Esophagus squamous epithelium (tissue), 5 donors: ENCODE measurements at places on chromosomes 16 and 17.
A peak's percentile ranks its signal among the peaks of the same experiment; 100 is the strongest.

- no peak for DNase-seq
- no peaks in the 10 kb centered on the region for H3K4me1 ChIP-seq
- peaks cover 33% of the 10 kb centered on the region for H3K36me3 ChIP-seq
- H3K4me3 ChIP-seq: no peak overlapping the region
- H3K27ac ChIP-seq: no peak overlapping the region
These were observed 30.2 kb downstream of the CMTM3 start for GRCh38 chr16:66634527-66635196.

- H3K4me1 ChIP-seq: peaks cover 26% of the 10 kb centered on the region
- H3K36me3 ChIP-seq: no peaks in the 10 kb centered on the region
- H3K4me3 ChIP-seq: peak overlapping the region; percentile 58
These were observed 734 bp downstream of the CEP131 start for GRCh38 chr17:81221842-81222619.

DNA sequence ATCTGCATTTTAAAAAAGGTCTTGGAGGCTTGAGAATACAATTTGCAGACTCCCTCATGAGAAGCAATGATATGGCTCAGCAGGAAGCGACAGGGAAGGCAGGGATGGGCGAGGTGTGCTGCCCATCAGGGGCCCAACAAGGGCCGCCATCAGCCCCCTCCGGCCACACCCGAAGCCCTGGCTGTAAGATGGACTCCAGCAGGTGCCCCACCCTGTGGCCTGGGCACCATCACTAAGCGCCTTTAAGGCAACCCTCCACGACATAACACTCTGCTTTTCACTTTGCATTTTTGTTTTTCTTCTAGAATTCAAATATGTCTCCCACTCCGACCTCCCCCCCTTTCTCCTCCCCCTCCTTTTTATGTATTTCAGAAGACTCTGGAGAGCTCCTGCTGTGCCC, 52.2 kb upstream of the RCVRN start:
- no peaks in the 10 kb centered on the region for H3K36me3 ChIP-seq
- no peak overlapping the region for H3K4me3 ChIP-seq
- H3K27me3 ChIP-seq: peaks cover 37% of the 10 kb centered on the region
- no peak for DNase-seq
- peaks cover 4% of the 10 kb centered on the region for H3K4me1 ChIP-seq
- no peak overlapping the region for H3K27ac ChIP-seq

DNA sequence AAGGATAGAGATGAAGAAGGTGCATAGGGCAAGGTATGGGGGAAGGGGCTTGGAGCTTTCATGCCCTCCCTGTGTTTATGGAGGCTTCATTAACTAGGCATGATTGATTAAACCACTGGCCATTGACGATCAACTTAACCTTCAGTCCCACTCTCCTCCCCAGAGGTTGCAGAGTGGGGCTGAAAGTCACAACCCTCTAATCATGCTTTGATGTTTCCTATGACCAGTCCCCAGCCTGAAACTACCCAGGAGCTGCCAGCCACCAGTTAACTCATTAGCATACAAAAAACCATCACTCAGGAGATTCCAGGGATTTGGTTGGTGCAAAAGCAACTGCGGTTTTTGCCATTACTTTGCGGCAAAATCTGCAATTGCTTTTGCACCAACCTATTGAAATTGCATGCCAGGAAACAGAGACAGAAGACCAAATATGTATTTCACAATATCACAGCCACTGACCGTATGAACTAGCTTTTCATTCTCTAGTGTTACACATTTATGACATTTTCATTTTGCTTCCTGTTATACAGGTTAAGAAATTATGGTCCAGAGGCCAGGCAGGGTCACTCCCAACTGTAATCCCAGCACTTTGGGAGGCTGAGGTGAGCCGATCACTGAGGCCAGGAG, 5.4 kb downstream of the GFOD2 start:
- peak overlapping the region; percentile 42 for H3K27ac ChIP-seq
- DNase-seq: no peak
- H3K4me1 ChIP-seq: peaks cover 10% of the 10 kb centered on the region

DNA sequence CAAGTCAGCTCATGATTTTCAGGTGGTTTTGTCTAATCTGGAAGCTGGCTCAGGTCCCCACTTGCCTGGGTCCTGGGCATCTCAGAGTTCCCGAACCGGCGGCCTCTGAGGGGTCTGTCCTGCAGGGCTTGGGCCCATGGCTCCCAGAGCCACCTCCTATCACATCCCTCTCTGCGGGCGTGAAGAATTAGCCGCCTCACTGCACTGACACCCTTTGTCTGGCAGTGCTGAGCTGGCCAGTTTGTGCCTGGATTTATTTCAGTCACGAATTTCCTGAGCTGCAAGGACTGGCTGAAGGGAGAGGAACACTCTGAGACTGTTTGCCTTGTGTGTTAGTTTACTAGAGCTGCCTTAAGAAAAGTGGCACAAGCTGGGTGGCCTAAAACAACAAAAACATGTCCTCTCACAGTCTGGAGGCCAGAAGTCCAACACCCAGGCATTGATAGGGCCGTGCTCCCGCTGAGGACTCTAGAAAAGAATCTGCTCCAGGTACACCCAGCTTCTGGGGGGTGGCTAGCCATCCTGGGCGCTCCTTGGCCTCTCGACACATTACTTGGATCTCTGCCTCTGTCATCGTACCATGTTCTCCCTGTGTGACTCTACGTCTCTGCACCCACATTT, 217.5 kb upstream of the DYNLRB2 start:
- no peak overlapping the region for H3K4me3 ChIP-seq
- no peak overlapping the region for H3K27ac ChIP-seq
- H3K4me1 ChIP-seq: no peaks in the 10 kb centered on the region
- no peaks in the 10 kb centered on the region for H3K36me3 ChIP-seq
- DNase-seq: no peak

- peak overlapping the region; percentile 92 for H3K4me3 ChIP-seq
- no peaks in the 10 kb centered on the region for H3K27me3 ChIP-seq
These were observed 491 bp downstream of the POLR2C start for GRCh38 chr16:57462978-57463362.

DNA sequence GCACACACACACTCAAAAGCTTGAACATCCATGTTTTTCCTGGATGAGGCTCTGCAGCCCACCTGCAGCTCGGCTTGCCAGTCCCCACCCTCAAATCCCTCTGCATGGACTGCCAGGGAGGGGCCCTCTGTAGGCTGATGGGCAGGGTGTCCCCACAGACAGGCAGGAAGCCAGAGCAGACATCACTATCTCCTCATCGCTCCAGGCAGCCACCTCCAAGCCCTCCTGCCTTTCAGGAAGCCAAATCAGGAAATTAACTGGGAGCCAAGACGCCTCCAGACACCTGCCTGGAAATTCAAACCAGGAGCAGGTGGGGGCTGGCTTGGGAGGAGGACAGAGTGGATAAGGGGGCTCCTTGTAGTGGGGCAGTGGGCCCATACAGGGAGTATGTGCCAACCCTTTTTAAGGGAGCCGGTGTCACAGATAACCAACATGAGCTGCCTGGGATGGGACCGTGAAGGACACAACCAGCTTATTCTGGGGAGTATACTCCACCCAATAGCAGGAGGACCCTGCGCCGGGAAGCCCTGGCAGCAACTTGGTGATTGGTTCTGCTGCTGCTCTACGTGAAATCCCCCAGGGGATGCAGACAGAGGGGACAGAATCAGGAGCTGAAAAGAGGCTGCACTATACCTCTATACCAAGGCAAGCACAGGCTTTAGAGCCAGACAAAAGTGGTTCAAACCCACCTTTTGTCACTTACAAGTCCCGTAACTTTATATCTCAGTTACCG, 139.1 kb downstream of the CCT6B start:
- no peaks in the 10 kb centered on the region for H3K27me3 ChIP-seq
- no peak overlapping the region for H3K4me3 ChIP-seq
- H3K27ac ChIP-seq: no peak overlapping the region
- no peaks in the 10 kb centered on the region for H3K4me1 ChIP-seq
- H3K36me3 ChIP-seq: no peaks in the 10 kb centered on the region

- H3K4me1 ChIP-seq: no peaks in the 10 kb centered on the region
- H3K36me3 ChIP-seq: no peaks in the 10 kb centered on the region
- no peak overlapping the region for H3K4me3 ChIP-seq
- H3K27ac ChIP-seq: no peak overlapping the region
These were observed 201.2 kb downstream of the UTP18 start for GRCh38 chr17:51461578-51462004.

GRCh38 chr16:14510939-14511799, 118.9 kb downstream of the PARN start:
- no peak for DNase-seq
- H3K4me3 ChIP-seq: no peak overlapping the region
- no peaks in the 10 kb centered on the region for H3K36me3 ChIP-seq
- no peaks in the 10 kb centered on the region for H3K4me1 ChIP-seq
- peak overlapping the region; percentile 36 for H3K27ac ChIP-seq

- H3K4me1 ChIP-seq: peaks cover 6% of the 10 kb centered on the region
- DNase-seq: no peak
- H3K27ac ChIP-seq: peak overlapping the region; percentile 48
- no peak overlapping the region for H3K4me3 ChIP-seq
These were observed 24.7 kb downstream of the AXIN2 start for GRCh38 chr17:65536573-65537342.

DNA sequence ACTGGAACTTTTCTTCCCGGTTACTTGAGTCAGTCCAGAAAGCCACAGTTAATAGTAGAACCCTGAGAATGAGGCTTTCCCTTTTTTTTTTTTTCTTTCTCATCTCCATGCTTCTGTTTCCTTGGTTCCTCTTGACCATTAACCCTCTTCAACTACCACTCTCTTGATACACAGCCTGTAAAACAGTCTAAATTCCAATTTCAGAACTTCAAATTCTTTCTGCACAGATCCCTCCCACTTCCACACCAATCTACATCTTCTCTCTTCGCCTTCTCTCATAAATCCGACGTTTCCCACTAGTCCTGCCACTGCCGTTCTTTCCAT, 588 bp downstream of the METTL16 start:
- DNase-seq: no peak
- H3K4me1 ChIP-seq: peaks cover 22% of the 10 kb centered on the region
- H3K27ac ChIP-seq: peak overlapping the region; percentile 92
- H3K36me3 ChIP-seq: no peaks in the 10 kb centered on the region
- peak overlapping the region; percentile 72 for H3K4me3 ChIP-seq

GRCh38 chr17:48530887-48531272, at the start of gene HOXB1:
Gene HOXB1 (minus strand): TSS chr17:48531011. CDS start chr17:48530904, 107 bp downstream.
- H3K4me3 ChIP-seq: peak within 1 kb of the TSS; percentile 17
- H3K36me3 ChIP-seq: no peaks in the 10 kb centered on the region
- H3K27me3 ChIP-seq: no peaks in the 10 kb centered on the region
- no peak for DNase-seq
- peak within 1 kb of the TSS; percentile 83 for H3K27ac ChIP-seq

DNA sequence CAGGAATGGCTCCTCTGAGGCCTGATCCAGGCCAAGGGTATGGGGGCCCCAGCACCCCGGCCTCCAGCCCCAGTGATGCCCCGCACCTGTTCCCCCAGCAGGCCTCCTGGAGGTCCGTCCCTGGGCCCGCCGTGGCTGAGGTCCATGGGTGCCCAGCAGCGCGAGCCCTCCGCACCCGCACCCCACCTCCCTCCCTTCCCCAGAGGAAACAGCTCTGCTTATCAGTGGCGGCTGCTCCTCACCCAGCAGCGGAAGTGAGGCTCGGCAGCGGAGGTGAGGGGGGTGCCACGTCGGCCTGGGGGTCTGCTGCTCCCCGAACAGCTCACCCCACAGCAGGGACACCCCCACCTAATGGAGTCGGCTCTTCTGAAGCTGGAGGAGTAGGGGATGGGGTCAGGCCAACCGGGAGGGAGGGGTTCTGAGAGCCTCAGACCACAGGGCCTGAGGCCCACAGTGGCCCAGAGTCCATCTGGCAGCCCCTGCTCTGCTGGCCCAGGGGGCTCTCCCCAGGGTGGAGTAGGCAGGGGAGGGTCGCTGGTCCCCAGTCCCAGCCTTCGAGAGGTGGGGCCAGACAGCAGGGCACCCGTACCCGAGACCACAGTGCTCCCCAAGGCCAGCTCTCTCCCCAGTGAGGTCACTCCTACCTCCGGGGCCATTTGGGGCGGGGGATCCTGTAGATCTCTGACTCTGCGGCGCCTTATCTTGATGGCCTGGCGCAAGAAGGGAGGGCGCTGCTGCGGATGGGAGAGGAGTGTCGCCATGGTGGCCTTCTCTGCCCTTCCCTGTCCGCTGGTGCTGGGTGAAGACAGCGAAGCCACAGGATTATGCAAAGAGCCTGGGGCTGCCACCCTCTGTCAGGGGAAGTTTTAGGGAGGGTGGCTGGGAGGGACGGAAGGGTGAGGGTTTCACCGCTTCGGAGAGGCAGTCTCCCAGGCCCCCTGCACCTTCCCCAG, at the start of gene UNC13D:
Gene UNC13D, minus strand, starts transcription at position 828 of the 953 bp plus-strand sequence. Its CDS starts 67 bp downstream, at position 761.
- H3K36me3 ChIP-seq: peaks cover 24% of the 10 kb centered on the region
- peak within 1 kb of the TSS; percentile 59 for H3K4me3 ChIP-seq
- peak within 1 kb of the TSS; percentile 95 for H3K27ac ChIP-seq
- no peaks in the 10 kb centered on the region for H3K27me3 ChIP-seq

- DNase-seq: no peak
- peaks cover 32% of the 10 kb centered on the region for H3K4me1 ChIP-seq
- no peaks in the 10 kb centered on the region for H3K36me3 ChIP-seq
- H3K4me3 ChIP-seq: peak overlapping the region; percentile 57
- no peaks in the 10 kb centered on the region for H3K27me3 ChIP-seq
These were observed 2.9 kb downstream of the TMEM107 start for GRCh38 chr17:8173056-8173870.

DNA sequence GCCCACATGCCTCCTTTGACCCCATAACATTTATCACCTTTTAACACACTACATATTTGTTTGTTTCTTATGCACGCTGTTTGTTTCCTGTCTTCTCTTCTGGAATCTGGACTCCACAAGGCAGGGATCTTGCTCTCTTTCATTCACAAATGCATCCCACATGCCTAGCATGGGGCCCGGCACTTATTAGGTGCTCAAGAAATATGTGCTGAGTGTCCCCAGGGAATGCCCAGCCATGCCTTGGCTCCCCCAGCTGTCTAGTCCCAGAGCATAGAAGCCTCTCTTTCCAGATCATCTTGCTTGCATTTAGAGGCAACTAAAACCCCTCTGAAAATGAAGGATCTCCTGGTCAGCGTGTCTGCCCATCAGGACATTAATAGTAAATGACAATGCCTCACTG, 283.7 kb downstream of the CBLN1 start:
- no peak overlapping the region for H3K4me3 ChIP-seq
- H3K27me3 ChIP-seq: no peaks in the 10 kb centered on the region
- H3K36me3 ChIP-seq: no peaks in the 10 kb centered on the region

DNA sequence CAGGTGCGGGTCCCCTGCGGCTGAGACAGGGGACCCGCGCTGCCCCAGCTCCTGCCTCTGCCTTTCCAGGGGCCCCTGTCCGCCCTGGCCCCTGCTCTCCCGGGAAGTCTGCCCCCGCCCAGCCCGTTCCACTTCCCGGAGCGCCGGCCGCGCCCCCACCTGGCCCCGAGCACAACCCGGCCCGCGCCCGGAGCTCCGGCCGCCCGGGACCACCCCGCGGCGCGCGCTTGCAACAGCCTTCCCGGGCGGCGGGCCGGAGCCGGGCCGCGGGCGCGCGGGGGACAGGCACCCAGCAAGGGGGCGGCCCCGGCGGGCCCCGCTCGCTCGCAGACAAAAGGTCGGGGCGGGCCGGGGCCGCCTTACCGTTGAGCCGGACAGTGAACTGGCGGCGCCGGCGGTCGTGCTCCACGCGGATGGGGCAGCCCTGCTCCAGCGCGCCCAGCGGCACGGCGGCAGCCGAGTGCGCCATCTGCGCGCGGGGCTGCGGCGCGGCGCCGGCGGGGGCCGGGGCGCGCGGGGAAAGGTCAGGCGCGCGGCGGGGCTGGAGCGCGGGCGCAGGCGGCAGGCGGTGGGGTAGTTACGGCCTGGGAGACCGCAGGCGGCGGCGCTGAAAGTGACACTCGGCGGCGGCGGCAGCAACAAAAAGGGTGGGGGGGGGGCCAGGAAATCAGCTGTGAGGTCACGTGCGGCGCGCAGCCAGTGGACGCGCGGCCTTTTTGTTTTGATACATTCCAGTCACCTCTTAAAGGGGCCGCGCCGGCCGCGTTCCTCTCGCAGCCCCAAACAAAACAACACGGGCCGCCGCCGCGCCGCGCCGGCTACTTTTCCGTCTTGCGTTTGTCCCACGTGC, at the start of gene NATD1:
Gene NATD1, minus strand, starts transcription at position 615 of the 850 bp plus-strand sequence. Its CDS starts 146 bp downstream, at position 469.
- no peaks in the 10 kb centered on the region for H3K36me3 ChIP-seq
- peak; percentile 72 for DNase-seq
- H3K4me1 ChIP-seq: peaks cover 35% of the 10 kb centered on the region
- H3K4me3 ChIP-seq: peak within 1 kb of the TSS; percentile 53
